ENCODE measurements at places on chromosomes 1 and 21. TPM values are rescaled to one million over a fixed set of nuclear protein-coding genes. Genes with fewer than 3 reads are reported as not detected.

RABIF gene
- 9.7 TPM for polyA plus RNA-seq

- no peak for DNase-seq
Observed at GRCh38 chr1:10517677-10517982, 42.9 kb downstream of the PEX14 start.

- DNase-seq, result no peak
Observed at GRCh38 chr1:161398900-161399256, 31.2 kb upstream of the CFAP126 start.

DNA sequence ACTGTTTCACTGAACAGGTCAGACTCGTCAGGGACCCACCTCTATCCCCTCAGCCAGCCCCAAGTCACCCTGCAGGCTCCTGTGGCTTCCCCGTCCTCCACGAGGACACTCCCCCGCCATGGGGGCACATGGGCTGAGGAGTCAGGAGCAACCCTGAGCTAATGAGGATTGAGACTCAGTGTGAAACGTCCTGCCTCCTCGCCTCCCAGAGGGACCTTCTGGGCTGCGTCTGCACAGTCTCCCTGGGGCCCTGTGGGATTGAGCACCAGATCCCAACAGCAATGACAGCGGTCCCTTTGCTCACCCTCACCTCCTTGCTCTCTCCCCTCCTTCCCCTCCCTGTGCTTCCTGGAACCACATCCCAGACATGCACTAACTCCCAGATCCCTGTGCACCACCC lies 18.9 kb upstream of the SLC25A33 start:
- no peak for DNase-seq

TMEM61 gene
- not detected for polyA plus RNA-seq

DNA sequence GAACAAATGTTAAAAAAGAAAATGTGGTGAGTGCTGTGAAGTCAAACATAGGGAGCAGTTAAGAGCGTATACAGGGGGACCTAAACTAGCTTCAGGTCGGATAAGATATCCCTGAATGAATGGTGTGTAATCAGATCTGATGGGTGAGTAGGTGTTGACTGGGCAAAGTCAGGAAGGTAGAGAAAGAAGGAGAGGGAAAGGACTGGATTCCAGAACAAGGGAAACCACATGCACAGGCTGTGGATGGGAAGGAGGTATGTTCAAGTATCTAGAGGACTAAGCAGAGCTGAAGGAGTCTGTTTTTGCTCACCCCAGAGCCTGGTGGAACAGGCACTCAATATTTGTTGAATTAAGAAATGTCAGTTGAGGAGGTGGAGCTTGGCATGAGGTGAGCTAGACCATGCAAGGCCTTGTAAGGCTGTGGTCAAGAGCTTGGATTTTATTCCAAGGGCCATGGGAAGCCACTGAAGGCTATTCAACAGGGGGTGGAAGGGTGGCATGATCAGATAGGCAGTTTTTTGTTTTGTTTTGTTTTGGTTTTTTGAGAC lies 27.4 kb downstream of the MAP7D1 start:
- no peak for DNase-seq

CTTNBP2NL gene
- polyA plus RNA-seq, result 19.8 TPM

DNA sequence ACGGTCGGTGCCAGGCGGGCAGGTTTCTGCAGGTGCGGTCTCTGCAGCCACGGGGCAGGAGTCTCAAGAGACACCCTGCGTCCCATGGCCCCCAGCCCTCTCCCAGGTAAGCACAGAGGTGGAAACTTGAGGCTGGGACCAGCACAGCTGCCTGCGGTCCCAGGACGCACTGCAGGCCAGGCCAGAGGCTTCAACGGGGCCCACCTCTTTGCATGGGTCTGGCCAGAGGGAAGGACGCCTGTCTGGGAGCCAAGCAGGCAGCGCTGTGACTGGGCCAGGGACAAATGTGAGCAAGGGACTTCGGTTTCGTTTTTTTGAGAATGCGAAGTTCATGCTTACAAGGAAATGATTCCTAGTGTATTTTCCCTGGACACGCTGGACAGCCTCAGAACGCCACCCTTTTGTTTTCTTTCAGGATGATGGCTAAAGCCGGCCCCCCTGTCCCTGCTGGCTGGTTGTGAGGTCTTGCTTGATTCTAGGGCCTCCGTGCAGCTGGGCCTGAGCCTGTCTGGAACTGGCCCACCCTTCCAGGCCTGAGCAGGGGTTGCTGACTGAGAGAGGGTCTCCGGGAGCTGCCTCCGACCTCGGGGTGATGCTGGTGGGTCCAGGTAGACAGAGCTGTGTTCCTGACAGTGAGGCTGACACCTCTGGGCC lies 38.3 kb downstream of the MORN1 start:
- DNase-seq, result no peak

RIMKLA gene
- polyA plus RNA-seq, result 0.01 TPM

DNA sequence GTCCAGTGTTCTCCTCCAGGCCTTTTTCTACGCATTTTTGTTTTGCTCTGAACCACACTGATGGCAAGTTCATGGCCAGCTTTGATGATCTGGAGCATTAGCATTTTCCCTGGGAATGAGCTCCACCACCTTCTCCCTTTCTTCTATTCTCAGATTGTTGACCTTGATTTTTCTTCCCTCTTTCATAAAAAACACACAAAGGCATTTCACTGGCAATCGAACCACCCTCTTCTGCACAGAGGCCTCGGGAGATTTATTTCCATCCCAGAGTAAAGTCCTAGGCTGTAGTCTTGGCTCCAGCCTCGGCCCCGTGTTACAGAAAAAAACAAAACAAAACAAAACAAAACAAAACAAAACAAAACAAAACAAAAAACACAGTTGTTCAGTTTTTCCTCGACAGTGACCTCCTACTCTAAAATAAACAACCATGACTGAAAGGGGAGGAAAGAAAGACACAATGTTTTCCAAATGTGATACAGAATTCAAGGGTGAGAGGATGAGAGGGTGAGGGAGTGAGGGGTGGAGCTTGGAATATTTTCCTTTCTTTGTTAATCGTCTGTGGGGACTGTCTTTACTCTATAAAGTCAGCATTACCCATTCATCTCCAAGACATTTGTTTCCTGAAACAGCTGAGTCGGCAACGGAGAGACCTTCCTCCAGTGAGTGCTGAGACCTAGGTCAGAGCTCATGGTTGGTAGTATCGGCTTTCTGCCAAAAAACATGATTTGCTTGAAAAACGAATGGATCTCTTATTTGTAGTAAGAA lies 29.8 kb upstream of the RNF186 start:
- no peak for DNase-seq

ZYG11A gene
- 1.3 TPM for polyA plus RNA-seq

AGMAT gene
- polyA plus RNA-seq, result 1.2 TPM

DNA sequence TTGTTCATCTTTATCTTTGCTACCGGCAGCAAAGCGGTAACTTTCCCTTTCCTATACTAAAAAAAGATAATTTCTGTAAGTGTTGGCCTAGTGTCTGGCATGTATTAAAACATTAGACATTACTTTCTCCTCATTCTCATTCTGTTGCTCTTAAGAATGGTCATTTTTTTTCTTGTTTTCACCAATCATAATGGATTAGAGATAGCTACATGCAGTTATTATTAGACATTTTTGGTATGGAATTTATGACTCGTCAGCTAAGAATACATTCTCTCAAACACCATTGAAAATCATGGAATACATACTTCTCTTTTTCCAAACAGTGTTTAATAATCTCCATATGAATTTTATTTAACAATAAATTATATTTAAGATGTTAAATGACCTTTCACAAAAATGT lies 1154.6 kb downstream of the BRINP3 start:
- no peak for DNase-seq

GRCh38 chr1:27878787-27879335 lies 6.5 kb downstream of the THEMIS2 start:
- DNase-seq, result no peak

CYP2J2 gene
- 0.04 TPM for polyA plus RNA-seq

GRCh38 chr1:215567491-215568298 lies 591 bp downstream of the KCTD3 start:
- no peak for DNase-seq

DNA sequence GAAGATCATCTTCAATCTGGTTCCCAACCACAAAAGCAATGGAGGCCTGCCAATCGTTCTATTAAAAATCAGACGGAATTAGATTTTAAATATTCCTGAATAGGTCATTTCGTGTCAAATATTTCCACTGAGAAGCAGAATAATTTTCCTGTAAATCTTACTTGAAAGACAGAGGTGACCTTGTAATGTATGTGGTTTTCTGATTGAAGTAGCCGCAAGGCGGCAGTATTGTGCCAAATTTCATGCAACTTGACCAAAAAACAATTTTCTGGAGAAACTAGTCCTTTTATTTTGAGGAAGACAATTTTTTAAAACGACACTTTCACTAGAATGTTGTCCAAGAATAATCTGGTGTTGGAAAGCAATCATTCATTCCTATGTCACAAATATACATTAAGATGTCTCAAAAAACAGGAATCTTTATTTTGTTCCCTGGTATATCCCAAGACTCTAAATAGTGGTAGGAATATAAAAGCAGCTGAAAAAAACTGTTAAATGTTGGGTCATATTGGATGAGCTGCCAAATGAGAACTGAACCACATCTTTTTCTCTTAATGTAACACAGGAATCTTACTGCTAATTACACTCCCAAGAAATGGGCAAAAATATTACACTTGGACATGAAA lies 33.6 kb downstream of the SPAG17 start:
- no peak for DNase-seq

DENND2C gene
- polyA plus RNA-seq, result 0.87 TPM

DNA sequence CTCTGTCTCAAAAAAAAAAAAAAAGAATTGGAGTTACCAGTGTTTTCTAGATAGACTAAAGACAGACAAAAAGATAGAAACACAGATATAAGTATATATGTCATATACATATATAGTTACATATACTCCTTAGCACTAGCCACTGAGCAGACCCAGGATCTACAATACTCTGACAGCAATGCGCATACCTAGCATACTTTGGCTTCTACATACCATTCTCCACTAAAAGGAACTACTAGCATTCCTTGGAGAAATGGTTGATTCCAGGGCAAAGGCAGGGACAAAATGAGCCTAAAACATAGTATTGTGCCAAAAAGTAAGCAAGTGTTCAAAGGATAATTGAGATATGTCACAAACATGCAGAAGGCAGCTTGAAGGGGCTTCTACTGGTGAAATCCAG lies 22.7 kb downstream of the SYNJ1 start:
- no peak for DNase-seq

DNA sequence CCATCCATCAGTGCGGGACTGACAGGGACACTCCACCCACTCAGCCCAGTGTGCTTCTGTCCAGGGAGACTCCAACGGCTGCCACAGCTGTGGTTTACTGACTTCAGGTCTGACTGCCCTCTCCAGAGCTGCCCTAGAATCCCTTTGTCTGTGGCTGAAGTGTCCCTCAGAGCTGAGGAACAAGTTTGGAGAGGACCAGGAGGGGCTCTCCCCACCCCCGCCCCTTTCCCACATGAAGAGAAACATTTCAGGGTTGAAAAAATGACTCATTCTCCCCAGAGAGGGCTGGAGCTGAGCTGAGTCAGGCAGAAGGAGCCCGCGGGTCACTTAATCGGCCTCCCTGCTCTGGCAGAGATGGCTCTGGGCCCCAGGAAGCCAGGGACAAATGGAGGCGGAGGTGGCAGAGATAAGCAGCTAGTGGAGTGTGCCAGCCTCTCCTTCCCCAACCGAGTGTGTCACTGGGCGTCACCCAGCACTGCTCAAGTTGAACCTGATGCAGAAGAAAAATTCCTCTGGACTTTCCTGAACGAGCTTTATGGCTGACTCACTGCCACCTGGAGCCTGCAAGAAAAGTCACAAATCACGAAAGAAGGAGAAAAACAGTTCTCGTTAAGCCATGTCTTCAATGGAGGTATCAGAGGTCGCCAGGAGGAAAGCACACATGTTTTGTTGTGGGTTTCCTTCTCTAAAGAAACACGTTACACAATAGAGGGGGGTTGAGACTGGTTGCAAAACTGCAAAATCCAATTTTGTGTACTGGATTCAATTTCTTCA lies 34.3 kb upstream of the ECE1 start:
- peak; percentile 67 for DNase-seq

DNA sequence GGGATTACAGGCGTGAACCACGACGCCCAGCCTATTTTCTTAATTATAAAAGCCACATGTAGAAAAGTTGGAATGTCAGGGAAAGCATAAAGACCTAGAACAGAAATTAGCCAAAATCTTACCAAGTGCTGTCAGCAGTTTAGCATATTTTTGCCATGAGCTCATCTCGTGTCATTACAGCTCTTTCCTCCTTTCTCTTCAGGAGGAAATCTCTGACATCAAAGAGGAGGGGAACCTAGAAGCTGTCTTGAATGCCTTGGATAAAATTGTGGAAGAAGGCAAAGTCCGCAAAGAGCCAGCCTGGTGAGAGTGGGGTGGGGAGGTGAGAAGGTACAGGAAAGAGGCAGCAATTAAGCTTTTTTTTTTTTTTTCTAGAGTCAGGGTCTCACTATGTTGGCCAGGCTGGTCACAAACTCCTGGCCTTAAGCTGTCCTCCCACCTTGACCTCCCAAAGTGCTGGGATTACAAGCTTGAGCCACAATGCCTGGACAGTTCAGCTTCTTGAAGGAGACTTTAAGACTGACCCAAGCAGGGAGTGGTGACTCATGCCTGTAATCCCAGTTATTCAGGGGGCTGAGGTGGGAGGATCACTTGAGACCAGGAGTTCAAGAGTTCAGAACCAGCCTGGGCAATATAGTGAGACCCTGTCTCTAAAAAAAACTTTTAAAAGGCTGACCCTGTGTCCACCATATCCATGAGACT lies 8.4 kb upstream of the BGLAP start:
- peak; percentile 60 for DNase-seq

- DNase-seq, result no peak
Observed at GRCh38 chr1:155856257-155856974, 598 bp downstream of the GON4L start.

- DNase-seq, result no peak
Observed at GRCh38 chr1:226782845-226783601, 43.9 kb upstream of the ITPKB start.

GRCh38 chr1:184870319-184870718 lies 104.0 kb downstream of the NIBAN1 start:
- no peak for DNase-seq

- DNase-seq, result no peak
Observed at GRCh38 chr1:9434247-9435152, 104.8 kb upstream of the SLC25A33 start.

- no peak for DNase-seq
Observed at GRCh38 chr1:37519613-37520012, 5.0 kb upstream of the MEAF6 start.

DNA sequence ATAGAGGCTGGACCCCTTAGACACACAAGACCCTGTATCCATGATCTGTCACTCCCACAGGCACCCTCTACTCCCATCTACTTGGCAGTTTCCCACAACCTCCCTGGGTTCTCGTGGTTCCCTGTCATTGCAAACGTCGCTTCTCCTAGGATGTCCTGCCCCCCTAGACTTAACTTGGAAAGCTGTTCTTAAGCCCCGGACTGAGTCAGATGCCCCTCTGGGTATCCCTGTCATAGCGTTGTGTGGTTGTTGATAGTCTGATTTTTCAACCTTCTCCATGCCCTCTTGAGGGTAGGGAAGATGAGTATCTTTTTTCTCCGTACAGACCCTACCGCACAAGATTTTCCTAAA lies 11.8 kb downstream of the RCC1 start:
- no peak for DNase-seq

- no peak for DNase-seq
Observed at GRCh38 chr1:31798086-31798432, 17.8 kb downstream of the SPOCD1 start.

Measured in BJ (cell line).